ENCODE measurements at places on chromosomes 1 and 21.
A peak's percentile ranks its signal among the peaks of the same experiment; 100 is the strongest.

DNA sequence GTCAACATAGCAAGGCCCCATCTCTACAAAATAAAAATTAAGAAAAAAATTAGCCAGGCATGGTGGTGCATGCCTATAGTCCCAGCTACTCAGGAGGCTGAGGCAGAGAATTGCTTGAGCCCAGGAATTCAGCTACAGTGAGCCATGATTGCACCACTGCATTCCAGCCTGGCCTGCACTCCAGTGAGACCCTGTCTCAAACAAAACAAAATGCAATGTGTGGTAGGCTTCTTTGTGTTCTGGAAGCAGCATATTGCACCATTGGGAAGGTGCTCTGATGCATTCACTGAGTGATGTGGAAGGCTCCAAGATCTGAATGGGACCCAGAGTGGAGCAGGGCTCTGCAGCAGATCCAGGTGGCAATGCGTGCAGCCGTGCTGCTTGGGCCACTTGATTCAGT lies 99.6 kb upstream of the COG2 start:
- no peak for DNase-seq

GRCh38 chr1:205805082-205805711 lies 7.8 kb downstream of the SLC41A1 start:
- no peak for DNase-seq

- no peak for DNase-seq
These were observed 54.4 kb downstream of the CNIH3 start for GRCh38 chr1:224670506-224670905.

GRCh38 chr1:31662463-31662862 lies 17.8 kb upstream of the PEF1 start:
- no peak for DNase-seq

GRCh38 chr1:88877382-88877825 lies 14.0 kb downstream of the GTF2B start:
- no peak for DNase-seq

DNA sequence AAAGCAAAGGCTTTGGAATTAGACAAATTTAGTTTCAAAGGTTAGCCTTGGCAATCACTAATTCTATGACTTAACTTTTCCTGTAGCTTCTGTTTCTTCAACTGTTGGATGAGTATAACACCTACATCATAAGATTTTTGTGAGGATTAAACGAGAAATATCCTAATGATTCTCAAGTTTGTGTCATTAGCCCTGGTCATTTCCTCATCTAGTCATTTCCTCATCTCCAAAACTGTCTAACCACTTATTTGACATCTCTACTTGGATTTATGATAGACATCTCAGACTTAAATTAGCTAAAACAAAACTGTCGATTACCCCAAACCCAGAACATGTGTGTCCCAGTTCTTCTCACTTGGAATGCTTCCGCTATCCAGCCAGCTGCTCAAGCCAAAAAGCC lies 80.2 kb upstream of the CHODL start:
- no peak for DNase-seq

GRCh38 chr1:56452027-56453011 lies 127.0 kb downstream of the PLPP3 start:
- peak; percentile 36 for DNase-seq

GRCh38 chr1:237570530-237570929 lies 320.2 kb downstream of the ZP4 start:
- DNase-seq, result no peak

GRCh38 chr1:1989789-1990188 lies 13.8 kb downstream of the CFAP74 start:
- no peak for DNase-seq

DNA sequence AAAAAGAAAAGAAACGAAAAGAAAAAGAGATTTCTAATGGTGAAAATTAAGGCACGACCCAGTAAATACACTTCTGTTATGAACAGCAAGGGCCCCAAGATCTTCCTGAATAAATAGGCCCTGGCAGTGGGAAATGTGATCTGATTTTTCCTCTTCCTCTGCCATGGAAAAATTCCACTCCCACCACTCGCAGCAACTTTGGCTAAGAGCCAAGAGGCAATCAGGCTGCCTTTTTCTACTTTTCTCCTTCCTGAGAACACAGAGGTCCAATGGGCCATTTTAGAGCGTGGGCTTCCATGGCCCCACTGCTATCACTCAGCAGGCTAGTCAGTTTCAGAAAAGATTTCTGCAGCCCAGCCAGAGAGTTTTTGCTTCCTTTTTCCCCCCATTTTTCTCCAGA lies 33.7 kb upstream of the AK4 start:
- no peak for DNase-seq

DNA sequence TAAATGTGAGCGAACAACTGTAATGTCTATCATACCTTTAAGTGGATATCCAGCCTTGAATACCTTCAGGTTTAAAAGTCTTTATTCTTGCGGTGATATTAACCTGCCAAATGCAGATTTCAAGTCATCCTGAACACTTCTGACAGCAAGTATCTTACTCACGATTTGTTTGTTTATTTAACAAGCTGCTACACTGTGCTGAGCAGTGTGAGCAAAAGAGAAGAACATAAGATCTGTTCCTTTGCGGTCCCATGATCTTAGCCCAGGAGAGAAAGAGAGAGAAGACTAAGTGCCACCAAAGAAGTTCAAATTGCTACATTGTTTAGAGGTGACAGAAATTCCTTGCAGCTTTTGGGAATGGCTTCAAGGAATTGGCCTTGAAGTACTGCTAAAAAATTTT lies 9.5 kb upstream of the IL24 start:
- no peak for DNase-seq

DNA sequence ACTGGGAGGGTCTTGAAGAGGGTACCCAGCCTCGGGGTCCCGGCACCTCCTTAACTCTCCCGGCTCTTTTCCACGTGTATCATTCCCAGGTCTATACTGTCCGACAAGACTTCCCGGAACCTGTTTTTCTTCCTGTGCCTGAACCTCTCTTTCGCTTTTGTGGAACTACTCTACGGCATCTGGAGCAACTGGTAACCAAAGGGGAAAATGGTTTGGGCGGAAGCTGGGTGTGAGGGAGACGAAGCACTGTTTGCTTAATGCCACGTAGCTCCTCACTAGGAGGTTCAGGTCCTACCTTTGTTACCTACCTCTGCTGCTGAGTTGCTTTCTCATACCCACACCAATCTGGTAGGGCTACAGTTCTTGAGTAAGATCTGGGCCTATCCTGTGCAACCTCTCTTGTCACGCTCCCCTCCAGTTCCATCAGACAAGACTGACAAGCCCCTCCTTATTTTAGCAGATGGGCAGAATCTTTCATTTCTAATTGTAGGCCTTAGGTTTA lies 642 bp downstream of the SLC30A7 start:
- DNase-seq, result no peak

- no peak for DNase-seq
These were observed 126.6 kb downstream of the C1orf21 start for GRCh38 chr1:184513421-184513820.

DNA sequence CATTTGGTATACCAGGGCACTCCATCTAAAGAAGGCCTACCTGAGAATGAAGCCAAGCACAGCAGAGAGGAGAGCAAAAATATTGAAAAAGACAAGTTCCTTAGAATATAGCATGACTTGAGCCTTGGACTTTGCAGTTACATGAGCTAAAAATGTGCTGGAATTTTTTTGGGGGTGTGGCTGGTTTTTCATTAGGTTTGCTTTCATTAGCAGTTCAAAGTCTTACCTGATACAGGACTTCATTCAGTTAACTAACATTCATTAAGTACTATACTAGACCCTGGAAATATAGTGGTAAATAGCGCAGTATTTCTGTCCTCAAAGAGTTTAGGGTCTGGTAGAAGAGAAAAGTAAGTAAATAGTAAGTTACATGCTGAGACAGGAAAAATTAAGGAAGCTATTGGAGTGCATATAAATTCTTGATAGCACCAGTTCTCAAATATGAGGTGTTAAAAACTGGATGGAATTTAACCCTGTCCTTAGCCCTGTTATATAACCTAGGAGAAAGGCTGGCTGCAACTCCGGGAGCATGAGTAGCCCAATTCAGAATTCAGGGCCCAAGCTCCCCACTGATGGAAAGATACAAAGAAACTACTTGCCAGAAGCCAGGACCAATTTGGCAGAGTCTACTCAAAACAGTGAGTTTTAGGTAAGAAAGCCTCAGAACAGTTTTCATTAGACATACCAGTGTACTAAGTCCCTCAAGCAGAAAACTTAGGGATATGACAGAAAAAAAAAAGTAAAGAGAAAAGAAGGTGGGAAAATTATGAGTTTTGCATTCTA lies 3.1 kb upstream of the DOCK7 start:
- no peak for DNase-seq

- DNase-seq, result no peak
These were observed 30.2 kb upstream of the MGST3 start for GRCh38 chr1:165600793-165601192.

- no peak for DNase-seq
These were observed 10.1 kb downstream of the AHCYL1 start for GRCh38 chr1:109994654-109995053.

DNA sequence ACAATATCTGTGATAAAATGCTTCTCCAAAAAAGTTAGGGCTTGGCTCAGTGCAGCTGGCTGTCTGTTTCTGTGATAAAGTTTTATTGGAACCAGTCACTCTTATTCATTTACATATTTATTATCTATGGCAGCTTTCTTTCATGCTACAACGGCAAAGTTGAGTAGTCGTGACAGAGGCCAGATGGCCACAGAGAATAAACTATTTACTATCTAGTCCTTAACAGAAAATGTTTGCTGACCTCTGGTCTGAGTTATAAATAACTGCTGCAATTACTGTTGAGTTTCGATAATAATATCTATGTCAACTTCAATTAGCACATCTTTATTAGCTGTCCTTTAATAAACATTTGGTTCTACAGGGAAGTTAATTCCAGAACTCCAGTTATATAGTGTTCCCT lies 180.2 kb upstream of the RUNX1 start:
- DNase-seq, result no peak

DNA sequence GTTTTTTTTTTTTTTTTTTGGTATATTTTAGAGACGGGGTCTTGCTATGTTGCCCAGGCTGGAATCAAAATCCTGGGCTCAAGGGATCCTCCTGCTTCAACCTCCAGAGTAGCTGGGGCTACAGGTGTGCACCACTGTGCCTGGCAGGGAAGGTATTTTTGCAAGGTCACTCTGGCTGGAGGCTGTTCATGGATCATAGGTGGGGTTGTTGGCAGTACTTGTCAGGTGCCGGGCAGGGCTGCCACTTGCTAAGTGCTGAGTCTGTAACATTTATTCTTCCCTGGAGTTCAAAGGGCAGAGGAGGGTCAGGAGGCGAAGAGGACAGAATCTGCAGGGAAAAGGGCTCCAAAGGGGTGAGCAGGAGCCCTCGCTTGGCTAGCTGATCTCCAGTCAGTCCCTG lies 24.1 kb downstream of the A3GALT2 start:
- no peak for DNase-seq

- DNase-seq, result no peak
These were observed 620.6 kb upstream of the CAMK1G start for GRCh38 chr1:208962867-208963266.

- DNase-seq, result no peak
These were observed 130.5 kb downstream of the RASAL2 start for GRCh38 chr1:178224358-178224757.

DNA sequence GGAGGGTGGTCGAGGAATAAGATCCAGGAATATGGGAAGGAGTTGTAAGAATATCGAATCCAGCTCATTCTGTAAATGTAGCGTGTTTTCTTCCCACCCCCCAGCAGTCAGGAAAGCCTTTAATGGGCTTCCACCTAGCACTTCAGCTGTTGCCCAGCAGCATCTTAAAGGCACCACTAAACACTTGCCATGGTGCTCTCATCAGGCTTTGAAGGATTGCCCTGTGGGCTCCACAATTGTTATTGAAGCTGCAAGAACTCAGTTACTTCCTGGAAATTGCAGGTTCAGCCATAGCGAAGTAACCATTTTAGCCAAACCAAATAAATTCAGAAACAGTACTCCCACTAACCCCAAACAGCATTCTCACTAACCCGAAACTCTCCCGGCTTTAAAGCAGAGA lies 511.2 kb downstream of the PLPP3 start:
- no peak for DNase-seq

GRCh38 chr1:47650205-47650604 lies 212.4 kb downstream of the FOXD2 start:
- DNase-seq, result peak; percentile 31

DNA sequence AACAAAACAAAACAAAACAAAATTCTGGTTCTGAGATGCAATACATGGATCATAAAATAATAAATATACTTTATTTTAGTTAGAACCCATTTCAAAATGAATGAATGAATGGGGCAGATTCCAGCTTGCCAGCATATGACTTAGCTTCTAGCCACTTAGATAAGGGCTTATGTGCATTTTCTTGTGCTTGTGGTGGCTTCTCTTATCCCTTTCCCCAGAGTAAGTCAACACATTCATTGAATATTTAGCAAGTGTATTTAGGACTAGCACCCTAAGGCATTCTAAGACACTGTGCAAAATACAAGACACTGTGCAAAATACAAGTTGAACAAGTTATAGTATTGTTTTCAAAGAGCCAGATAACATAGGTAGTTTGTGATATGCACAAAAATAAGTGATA lies 4.7 kb downstream of the ADIPOR1 start:
- DNase-seq, result no peak

DNA sequence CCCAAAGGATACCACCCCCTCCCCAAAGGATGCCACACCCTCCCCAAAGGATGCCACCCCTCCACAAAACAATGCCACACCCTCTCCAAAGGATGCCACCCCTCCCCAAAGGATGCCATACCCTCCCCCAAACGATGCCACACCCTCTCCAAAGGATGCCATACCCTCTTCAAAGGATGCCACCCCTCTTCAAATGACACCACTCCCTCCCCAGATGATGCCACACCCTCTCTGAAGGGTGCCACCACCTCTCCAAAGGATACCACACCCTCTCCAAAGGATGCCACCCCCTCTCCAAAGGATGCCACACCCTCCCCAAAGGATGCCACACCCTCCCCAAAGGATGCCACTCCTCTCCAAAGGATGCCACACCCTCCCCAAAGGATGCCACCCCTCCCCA lies 21.6 kb upstream of the TRIM17 start:
- no peak for DNase-seq

GRCh38 chr1:92315766-92316599 lies 17.1 kb downstream of the RPAP2 start:
- DNase-seq, result no peak

GRCh38 chr1:170586321-170587252 lies 54.6 kb downstream of the GORAB start:
- DNase-seq, result peak; percentile 79

GRCh38 chr1:91697861-91698260 lies 188.1 kb downstream of the TGFBR3 start:
- peak; percentile 82 for DNase-seq

DNA sequence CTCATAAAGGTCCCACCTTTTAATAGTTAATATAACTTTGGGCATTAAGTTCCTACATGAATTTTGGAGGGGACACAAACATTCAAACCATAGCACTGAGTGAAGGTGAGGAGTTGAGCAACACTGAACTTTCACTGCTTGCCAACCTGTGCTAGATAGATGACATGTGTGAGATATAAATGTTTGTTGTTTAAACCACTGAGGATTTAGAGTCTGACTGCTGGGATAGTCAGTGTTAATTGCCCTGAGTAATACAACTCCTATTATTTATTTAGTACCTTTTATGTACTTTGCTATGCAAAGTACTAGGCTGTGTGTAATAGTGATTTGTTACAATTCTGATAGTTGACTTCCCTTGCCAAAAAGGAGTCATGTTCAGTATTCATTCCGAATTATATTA lies 32.4 kb upstream of the SLC16A1 start:
- no peak for DNase-seq

Measured in fibroblast of skin of left quadriceps (primary cell).